ENCODE measurements at places on chromosomes 5 and 9.

GRCh38 chr9:27665136-27665535, 91.9 kb upstream of the C9orf72 start:
- no peak for DNase-seq

- no peak for DNase-seq
Measured at GRCh38 chr5:98763001-98763630, 10.3 kb upstream of the RGMB start.

- DNase-seq = no peak
Measured at GRCh38 chr9:106954974-106955850, 92.2 kb downstream of the ZNF462 start.

DNA sequence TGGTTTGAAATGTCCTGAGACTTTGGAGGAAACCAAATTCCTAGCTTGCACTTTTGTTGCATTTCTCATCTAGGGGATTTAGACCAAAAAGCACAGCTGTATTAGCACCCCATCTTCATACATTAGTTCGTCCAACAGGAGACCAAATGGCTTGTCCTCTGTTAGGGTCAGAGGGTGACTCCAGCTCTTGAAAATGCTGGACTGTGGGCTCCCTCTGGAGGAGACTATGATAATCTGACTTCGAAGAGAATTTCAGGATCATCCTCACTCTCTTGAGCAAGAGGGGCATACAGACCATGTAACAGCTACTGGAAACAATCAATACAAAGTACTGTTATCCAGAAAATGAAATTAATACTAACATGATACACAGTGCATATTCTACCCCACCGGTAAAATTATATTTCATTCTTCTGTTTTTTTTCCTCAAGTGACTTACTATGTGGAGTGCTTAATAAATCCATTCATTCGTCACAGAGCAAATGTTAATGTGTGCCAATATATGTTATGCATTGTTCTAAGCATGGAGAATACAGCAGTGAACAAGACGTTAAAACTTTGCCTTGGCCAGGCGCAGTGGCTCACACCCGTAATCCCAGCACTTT, 63.7 kb upstream of the PPP2CA start:
- DNase-seq = peak; percentile 23

- no peak for DNase-seq
Measured at GRCh38 chr5:143315929-143316328, 87.6 kb downstream of the NR3C1 start.

- no peak for DNase-seq
Measured at GRCh38 chr5:32506201-32506661, 61.7 kb upstream of the ZFR start.

Measured in D721Med (cell line).